ENCODE measurements at places on chromosomes 12 and 14.

GRCh38 chr12:109744026-109744425 lies 30.4 kb downstream of the FAM222A start:
- no peak for DNase-seq

- no peak for DNase-seq
These were observed 18.7 kb upstream of the FBRSL1 start for GRCh38 chr12:132471011-132471857.

DNA sequence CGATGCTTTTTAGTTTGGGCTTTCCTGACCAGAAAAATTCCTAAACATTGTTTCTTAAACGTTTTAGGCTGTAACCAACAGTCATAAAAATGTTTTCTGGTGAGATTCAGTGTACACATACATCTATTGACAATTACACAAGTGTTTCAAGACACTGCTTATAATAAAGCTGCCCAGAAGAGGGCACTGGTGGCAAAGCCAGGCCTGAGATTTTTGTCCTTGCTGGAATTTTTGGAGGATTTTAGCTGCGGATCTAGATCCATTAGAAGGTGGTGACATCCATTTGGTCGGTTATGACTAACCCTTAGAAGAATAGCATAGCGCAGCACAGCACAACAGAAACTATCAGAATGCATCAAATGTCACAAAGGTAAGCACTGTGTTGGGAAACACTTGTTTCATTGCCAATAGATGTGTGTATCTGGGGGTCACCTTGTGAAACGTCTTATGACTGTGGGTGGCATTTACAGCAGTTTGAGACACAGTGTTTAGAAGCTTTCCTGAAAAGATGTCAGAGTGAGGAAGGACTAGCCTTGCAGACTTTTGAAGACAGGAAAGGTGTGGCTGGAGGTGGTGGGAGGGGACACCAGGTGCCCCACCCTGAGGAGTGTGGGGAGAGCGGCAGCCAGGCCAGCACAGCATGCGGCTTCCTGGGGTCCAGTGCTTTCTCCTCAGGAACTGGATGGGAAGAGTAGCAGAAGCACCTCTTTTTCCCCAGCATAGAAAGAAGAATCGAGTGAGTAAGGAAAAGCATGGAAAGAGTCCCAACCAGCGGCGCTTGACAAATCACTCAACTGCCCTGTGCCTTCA lies 54.7 kb upstream of the FKBP4 start:
- DNase-seq, result peak; percentile 75

GRCh38 chr12:68521321-68521839 lies 89.3 kb upstream of the RAP1B start:
- peak; percentile 82 for DNase-seq

- DNase-seq, result no peak
These were observed 6.9 kb upstream of the KRT72 start for GRCh38 chr12:52608161-52608560.

- DNase-seq, result no peak
These were observed 158.0 kb upstream of the RTL1 start for GRCh38 chr14:101061411-101062064.

DNA sequence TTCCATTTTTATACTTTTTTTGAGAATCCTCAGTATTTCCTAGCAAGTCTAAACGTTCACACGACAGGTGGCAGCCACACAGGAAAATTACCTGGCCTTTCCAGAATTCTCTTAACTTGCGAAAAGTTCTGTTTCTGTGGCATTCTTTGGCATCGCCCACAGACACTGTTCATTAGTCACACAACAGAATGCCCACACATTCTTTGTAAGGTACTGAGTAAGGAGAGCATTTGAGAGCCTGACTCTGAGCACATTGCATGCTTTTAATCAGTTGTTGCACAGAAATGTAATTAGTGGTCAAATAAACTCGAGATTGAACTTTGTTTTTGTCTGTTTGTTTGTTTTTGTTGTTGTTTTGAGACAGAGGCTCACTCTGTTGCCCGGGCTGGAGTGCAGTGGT lies 52.4 kb downstream of the LMNTD1 start:
- DNase-seq, result peak; percentile 3

GRCh38 chr14:70148911-70149595 lies 39.7 kb downstream of the SLC8A3 start:
- no peak for DNase-seq

GRCh38 chr14:68842298-68842697 lies 49.4 kb upstream of the ZFP36L1 start:
- DNase-seq, result no peak
